ENCODE measurements at places on chromosomes 11 and 22.

DNA sequence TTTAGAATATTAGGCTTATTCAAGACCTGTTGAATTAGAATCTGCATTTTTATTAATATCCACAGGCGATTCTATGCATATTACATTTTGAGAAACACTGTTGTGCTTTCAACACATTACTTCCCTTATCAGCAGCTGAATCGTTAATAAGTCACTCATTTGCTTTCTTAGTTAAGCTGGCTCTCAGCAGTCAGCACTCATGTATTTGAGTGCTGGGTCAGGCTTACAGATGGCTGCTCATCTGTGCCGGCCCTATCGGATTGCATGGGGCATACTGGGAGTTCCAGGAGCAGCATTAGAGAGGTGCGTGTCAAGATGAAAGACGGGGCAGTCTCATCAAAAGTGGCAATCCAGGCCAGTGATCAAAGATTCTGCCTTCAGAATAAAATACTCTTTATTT is 10.8 kb upstream of the OR51L1 start:
- DNase-seq, result no peak

GRCh38 chr11:26096451-26096850 is 235.5 kb upstream of the ANO3 start:
- no peak for DNase-seq

GRCh38 chr11:48261600-48261999 is 2.1 kb upstream of the OR4X1 start:
- no peak for DNase-seq

- DNase-seq, result no peak
Observed at GRCh38 chr22:17897858-17898257, 123.6 kb upstream of the BID start.

GRCh38 chr22:38097058-38097457 is 13.1 kb upstream of the SLC16A8 start:
- DNase-seq, result no peak

DNA sequence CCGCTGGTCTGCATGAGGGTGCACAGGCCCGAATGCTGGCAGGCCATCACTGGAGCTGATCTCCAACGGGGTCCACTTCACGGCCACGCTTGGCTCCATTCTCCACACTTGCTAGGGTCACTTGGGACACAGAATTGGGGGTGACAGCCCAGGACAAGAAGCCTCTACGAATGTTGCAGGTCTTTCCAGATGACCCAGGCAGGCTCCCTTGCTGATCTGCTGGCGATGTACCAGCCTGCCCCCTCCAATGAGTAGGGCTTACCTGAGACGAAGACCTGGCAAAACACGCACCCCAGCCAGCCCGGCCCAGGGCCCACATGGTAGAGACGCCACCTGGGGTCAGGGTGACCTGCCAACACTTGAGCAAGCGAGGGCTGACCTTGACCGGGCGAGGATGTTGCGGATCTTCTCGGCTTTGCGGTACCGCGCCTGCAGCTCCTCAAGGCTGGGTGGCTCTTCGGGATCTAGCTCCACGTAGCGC is 44.9 kb downstream of the C11orf58 start:
- no peak for DNase-seq

- DNase-seq, result no peak
Observed at GRCh38 chr22:39989633-39990032, 5.1 kb upstream of the FAM83F start.

DNA sequence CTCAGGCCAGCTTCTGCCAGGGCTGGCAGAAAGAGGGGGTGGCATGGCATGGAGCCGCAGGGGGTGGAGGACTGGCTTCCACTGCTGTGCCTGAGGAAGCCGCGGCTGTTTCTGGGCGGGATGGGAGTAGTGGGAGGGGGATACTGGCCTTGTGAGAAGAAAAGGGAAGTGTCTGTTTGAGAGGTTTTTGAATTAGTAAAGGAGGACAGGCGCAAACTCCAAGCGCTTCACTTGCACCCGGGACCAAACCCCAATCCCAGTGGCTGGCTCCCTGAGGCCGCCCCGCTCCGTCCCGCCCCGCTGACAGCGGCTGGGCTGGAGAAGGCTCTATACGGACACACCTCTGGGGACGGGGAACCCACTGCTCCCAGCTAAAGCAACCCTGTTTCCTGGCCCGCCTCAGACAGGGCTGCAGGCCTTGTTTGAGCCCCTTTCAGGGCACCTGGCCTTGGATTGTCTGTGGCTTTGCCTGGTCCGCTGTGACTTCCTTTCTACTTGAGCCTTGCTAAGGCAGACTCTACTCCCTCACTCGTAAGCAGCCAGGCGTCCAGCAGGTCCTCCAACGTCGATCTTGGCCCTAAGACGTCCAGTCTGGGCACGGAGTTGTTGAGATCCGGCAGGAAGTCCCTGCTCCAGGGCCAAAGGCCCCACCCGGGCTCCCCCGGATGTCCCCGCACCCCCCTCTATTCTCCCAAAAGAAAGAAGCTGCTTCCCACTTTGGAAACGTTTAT is 2.2 kb downstream of the APOA1 start:
- DNase-seq, result peak; percentile 49

DNA sequence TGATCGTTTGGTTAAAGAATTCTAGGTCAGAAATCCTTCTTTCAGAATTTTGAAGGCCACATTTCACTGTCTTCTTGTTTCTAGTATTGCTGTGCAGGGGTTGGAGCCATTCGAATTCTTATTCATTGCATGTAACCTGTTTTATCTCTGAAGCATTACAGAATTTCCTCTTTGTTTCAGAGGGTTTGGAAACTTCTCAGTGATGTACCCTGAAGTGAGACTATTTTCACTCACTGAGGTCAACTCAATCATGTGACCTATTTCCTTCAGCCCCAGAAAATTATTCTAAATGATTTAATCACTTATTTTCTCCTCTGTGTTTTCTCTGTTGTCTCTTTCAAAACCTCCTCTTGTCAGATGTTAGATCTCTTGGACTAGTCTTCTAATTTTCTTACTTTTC is 147.8 kb downstream of the ENTHD1 start:
- DNase-seq, result no peak

DNA sequence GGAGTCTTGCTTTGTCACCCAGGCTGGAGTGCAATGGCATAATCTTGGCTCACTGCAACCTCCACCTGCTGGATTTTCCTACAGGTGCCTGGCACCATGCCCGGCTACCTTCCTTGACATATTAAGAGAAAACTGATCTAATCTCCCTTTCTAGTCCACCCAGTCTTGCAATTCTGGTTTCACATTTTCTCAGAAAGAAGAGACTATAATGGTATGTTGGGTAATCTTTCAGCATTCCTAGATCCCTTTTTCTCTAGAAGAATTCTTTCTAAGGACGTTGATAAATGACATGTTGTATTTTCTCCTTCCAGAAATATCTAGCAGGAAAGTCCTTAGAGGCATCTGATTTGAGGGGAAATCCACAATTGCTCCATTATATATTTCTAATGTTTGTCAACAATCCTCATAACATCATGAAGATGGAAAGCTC is 10.4 kb upstream of the HSPA8 start:
- peak; percentile 23 for DNase-seq

- no peak for DNase-seq
Observed at GRCh38 chr22:18979957-18980356, 43.9 kb upstream of the PRODH start.

DNA sequence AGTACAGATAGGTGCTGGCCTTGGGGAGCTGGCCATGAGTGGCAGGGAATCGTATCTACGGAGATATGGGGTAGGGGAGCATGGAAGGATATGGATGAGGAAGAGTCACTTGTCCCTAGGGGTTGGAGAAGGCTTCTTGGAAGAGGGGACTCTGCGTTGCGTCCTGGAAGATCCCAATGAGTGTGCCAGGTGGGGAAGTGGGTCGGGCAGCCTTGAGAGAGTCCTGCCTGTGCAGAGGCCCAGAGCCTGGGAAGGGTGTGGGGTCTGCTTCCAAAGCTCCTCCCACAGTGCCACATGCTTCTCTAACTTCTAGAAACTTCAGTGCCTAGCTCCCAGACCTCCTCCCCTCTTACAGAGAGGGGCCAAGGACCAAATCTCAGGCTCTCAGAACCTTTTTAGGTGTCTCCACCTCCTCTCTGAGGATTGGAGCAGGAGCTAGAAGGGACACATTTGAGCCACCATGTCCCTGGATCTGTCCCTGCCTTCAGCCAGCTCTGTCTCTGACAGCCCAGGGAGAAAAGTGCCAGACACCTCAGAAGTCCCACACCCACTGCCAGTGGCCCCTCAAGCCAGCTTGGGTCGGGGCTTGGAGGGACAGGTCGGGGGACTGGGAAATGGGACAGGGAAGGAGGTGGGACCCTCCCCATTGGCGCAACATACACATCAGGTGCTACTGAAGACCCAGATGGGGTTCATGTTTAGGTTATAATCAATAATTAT is 11.0 kb downstream of the RHBDD3 start:
- DNase-seq, result no peak

DNA sequence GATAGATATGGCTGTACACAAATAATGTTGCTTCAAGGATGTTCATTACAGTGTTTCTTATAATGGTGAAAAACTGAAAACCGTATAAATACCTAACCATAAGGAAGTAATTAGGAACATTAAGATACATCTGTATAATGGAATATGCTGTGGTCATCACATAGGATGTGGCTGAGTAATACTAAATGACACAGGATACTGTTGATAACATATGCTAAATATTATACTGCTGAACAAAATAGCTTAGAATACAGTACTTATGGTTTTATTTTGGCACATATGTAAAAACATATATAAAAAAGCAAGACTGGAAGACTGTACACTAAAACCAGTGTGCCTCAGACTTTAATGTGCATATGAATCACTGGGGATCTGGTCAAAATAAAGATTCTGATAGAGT is 43.8 kb downstream of the FBXO7 start:
- no peak for DNase-seq

DNA sequence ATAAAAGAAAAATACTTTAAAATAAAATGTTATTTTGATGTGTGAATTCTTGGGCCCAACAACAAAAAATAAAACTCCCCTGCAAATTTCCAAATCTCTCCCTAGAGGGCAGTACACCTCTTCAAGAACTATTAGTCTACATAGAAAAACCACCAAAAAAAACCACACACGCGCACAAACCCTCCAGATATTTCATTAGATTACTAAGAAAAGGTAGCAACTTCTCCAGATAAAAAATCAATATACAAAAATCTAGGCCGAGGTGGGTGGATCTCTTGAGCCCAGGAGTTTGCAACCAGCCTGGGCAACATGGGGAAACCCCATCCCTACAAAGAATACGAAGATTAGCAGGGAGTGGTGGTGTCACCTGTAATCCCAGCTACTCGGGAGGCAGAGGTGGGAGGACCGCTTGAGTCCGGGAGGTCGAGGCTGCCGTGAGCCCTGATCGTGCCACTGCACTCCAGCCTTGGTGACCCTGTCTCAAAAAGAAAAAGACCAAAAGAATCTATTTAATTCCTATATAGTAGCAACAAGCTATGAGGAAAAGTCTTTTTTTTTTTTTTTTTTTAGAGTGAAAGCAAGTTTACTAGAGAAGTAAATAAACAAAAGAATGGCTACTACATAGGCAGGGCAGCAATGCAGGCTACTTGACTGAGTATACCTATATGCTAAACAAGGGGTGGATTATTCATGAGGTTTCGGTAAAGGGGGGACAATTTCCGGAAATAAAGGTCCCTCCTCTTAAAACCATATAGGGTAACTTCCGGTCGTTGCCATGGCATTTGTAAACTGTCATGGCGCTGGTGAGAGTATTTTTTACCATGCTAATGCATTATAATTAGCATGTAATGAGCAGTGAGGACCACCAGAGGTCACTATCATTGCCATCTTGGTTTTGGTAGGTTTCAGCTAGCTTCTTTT is 13.1 kb downstream of the B3GNT6 start:
- peak; percentile 89 for DNase-seq

GRCh38 chr22:40001800-40002577 is 7.2 kb downstream of the FAM83F start:
- DNase-seq, result no peak

DNA sequence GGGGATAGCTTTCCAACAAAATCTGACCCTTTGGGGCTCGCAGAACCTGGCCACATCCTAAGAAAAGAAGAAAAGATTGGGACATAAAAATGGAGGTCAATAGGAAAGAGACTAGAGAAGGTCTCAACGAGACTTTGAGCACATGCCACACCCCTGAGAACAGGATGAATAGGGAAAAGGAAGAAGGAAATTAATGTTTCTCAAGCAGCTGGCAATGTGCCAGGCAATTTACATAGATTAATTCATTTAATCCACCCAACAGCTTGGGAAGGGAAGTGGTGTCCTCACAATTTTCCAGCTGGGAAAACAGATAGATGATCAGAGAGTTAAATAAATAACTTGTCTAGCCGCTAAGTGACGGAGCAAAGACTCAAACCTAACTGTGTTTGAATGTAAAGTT is 50.7 kb downstream of the PAMR1 start:
- no peak for DNase-seq

DNA sequence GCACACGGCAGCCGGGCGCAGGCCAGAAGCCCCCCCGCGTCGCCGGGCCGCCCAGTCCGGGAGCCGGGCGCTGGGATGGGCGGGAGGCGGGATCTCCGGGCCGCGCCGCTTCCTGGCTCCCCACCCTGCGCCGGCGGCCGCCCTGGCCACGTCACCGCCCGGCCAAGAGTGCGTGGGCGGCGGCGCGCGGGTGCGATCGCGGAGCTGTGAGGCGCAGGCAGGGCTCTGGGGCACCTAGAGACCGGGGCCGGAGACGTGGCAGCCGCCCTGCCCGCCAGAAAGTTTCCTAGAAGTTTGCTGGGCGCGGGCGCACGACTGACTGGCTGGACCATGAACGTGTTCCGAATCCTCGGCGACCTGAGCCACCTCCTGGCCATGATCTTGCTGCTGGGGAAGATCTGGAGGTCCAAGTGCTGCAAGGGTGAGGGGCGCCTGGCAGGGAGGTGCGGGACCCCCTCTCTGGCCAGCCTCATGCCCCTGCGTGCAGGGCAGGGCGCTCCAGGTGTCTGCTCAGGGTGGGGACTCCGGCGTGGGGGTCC is at the start of gene KDELR3:
Gene KDELR3, plus strand, starts transcription at position 193 of the 539 bp plus-strand sequence. Its CDS starts 138 bp downstream, at position 331.
- peak; percentile 8 for DNase-seq

DNA sequence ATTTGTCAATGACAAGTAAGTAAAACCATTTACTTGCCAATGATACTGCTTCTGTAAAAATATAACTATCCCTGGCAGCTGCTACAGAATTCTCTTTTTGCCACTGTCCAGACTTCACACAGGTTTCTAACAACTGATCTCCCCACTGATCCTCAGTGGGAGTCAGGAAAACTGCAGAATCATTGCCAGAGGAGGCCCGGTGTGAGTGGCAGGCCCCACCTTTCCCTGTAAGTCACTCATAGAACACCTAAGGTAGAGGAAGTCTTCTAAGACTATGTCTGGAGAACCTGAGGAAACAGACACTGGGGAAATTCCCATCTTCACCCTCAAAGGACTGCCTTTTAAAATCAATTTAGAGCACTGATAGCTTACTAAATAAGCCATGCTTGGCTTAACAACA is 66.3 kb downstream of the ZC3H12C start:
- DNase-seq, result no peak
